ENCODE measurements at places on chromosomes 6 and 20.

- no peak for DNase-seq
These were observed 215.5 kb upstream of the MCHR2 start for GRCh38 chr6:100209323-100210136.

- DNase-seq, result peak; percentile 65
These were observed 728 bp upstream of the TRIM39 start for GRCh38 chr6:30325873-30326525.

GRCh38 chr20:52965380-52965779 lies 6.8 kb upstream of the TSHZ2 start:
- no peak for DNase-seq

DNA sequence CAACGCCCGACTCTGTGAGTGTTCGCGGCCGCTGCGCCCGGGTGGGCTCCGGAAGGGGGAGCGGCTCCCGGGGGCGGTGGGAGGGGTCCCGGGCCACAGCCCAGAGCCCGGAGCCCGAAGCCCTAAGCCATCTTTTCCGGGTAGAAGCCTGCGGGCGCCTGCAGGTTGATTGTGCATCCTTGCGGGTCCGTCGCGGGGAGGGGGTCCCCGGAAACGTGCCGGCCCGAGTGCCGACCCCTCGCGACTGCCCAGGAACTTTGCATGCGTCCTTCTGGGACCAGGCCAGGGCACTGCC lies 413 bp downstream of the PTPRA start:
- no peak for DNase-seq

DNA sequence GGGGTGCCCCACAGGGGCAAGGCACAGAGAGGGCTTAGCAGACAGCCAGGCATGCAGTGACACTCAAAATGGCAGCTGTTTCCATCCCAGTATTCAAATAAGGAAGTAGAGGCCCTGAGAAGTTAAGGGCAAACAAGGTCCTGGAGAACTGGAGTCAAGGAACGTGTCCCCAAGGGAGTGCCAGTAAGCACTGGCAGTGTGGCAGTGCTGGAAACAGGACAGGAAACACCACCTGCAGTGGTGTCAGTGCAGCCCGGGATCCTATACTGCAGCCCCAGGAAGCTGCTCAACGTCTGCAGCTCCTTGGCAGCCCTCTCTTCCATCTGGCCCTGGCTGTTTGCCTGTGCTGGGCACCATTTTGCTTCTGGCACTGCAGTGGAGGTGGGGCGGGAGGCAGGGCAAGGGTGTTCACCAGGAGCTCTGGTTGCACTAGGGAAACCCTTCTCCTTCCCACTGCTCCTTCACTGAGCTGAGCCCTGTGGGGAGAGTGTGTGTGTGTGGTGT lies 56.3 kb downstream of the EDN3 start:
- DNase-seq, result no peak

DNA sequence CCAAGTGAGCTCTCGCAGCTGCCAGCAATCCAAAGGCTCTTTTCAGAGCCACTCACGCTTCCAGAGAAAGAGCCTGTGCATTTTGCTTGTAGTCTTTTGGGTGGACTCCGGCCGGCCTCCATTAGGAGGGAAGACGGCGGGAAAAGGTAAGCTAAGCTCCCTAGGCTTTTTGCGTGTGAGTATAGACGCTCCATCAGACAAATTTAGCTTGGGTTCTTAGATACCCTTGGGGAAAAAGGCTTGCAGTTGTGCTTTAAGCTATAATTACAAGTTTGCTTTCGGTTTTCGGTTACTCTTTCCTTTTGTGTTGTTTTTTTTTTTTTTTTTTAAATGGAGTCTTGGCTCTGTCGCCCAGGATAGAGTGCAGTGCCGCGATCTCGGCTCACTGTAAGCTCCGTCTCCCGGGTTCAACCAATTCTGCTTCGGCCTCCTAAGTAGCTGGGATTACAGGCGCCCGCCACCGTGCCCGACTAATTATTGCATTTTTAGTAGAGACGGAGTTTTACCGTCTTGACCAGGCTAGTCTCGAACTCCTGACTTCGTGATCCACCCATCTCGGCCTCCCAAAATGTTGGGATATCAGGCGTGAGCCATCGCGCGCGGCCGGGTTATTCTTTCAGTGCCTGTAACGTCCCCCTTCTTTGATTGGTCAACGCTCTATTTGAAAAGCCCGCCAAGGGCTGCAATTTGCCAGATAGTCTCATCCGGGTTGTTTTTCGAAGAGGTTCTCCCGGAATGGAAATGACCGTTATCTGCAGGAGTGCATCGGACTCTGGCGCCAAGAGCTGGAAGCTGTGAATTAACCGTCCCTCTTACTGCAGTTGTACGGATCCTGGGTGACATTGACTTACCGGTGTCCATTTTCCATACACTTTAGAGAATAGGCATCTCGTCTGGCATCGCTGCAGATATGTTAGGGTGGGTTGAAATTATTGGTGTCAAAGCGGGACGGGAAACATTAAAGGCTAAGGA lies 18.1 kb downstream of the OR2B2 start:
- DNase-seq, result peak; percentile 88

DNA sequence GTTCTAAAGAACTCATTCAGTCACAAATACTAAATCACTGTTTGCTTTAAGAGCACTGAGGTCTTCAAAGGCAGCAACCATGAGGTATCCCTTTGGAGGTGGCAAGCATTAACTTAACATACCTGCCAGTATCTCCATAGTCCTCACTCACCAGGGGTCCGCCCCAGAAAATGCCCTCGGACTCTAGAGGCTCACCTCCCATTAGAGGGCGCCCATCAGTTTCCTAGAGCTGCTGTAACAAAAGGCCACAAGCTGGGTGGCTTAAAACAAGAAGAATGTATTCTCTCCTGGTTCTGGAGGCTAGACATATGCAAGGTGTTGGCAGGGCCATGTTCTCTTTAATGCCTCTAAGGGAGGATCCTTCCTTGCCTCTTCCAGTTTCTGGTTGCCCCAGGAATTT lies 12.0 kb upstream of the RNGTT start:
- DNase-seq, result no peak

DNA sequence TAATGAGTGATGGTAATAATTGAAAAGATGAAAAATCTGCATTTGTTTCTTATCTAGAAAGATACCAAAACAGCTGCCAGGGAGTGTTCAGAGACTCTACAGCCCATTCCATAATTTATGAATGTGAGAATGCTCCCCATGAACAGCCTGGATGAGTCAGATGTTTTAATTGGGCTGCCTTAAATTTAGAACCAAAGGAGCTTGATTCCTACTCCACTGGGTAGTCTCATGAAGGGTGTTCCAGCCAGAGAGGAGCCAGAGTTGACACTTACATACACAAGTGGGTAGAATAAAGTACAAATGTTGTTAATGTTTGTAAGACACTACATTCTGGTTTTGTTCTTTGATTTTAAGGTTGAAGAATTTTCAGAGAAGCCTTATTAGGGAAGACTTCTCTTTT lies 158.7 kb upstream of the PRND start:
- no peak for DNase-seq

DNA sequence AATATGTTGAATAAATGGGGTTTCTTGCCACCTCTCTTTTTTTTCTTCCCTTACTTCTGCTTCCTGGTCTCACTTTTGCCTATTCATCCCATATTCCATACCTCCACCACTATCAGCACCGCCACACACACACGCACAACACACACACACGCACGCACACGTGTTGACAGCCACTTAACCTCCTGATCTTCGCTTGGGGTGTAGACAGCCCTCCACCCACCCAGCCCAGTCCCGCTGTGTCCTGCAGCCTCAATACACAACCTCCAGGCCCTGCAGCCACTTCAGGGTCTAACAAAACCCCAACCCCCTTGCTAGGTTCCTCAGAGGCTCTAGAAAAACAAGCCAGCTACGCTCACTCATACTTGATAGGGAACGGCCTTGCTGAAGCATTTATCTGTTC lies 72.3 kb downstream of the LINC00237 start:
- no peak for DNase-seq

DNA sequence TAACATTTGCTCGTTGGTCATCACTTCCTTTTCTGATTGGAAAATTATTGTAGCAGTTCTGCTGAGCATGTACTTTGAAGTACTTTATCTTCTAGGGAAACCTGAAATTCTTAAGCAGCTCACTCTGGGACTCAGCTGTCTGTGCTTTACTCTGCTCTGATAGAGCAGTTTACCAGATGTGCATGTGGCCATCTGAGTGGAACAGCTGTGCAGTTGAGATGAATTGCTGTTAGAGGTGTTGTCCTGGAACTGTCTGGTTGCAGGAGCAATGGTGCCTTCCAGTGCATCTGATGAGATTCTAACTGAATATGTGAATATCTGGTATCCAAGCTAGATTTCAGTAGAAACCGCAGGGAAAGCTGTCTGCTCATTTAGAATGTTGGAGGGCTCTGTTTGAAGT lies 27.2 kb downstream of the PANK2 start:
- no peak for DNase-seq

- no peak for DNase-seq
These were observed 45.3 kb downstream of the NINL start for GRCh38 chr20:25539742-25540672.

DNA sequence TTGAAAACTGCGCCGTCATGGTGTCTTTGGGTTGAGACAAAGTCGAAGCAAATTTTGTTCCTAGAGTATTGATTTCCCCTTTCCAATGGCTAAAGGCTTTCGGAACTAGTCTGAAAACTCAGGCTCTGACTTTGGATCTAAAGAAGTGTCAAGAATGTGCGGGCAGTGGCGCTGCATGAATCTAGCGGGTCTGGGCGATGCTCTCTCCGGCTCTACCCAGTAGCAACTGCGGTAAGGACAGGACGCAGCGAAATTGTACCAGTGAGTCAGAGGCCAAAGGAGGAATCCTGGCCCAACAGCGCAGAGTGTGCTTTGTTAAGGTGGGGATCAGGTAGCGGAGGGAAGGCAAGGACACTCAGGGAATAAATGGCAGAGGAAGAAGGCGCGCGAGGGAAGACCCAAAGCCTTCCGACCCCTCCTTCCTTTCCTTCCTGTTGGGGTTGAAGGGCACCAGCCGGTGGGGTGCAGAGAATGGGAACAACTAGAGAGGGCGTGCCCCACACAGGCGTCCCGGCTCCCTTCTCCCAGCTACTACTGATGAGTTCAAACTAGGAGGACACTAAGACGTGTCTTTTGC lies 32.1 kb downstream of the HLA-F start:
- no peak for DNase-seq

GRCh38 chr20:2507875-2508630 lies 662 bp downstream of the ZNF343 start:
- DNase-seq, result no peak

DNA sequence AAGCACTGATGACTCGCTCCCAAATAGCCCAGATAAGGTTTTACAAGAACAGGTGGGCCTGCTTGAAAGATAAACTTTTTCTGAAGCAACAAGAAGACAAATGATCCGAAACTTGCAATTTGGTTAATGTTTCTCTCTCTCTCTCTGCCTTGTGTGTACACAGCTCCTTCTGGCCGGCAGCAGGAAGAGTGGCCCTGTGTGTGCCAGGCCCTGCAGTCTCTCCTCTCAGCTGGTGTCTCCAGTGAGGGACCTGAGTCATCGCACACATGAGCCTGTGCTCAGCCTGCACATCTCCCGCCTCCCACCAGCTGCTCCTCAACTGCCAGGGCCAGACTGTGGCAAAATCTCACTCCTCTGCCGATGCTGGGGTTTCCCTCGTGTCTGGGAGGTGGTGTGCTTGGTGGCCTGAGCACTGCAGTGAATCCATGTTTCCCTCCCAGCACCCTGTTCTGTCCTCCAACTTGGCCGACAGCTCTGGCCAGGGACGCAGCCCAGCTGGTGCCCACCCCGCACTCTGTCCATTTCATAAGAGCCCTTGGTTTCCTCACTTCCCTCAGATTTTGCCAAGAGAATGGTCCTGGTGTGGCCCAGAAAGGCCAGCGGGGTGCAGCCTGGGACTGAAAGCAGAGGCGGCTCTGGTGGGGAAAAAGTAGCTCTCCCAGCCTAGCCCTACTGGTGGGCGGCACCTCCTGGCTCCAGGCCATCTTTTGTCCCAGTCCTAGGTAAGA lies 49.4 kb downstream of the ERMARD start:
- no peak for DNase-seq

DNA sequence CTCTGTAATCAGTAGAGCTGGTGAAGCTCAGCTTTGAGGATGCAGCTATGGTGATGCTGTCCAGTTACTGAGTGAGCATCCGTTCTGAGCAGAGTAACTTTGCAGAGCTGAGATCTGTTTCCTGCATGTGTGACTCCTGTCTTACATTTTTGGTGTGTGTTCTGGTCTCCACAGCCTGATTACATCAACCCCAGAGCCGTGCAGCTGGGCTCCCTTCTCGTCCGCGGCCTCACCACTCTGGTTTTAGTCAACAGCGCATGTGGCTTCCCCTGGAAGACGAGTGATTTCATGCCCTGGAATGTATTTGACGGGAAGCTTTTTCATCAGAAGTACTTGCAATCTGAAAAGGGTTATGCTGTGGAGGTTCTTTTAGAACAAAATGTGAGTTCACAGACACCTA lies 81.6 kb downstream of the FAM120B start:
- DNase-seq, result no peak

GRCh38 chr6:80214436-80215022 lies 108.1 kb downstream of the BCKDHB start:
- DNase-seq, result peak; percentile 31

GRCh38 chr20:38728191-38728781 lies 4.0 kb downstream of the SLC32A1 start:
- DNase-seq, result no peak

DNA sequence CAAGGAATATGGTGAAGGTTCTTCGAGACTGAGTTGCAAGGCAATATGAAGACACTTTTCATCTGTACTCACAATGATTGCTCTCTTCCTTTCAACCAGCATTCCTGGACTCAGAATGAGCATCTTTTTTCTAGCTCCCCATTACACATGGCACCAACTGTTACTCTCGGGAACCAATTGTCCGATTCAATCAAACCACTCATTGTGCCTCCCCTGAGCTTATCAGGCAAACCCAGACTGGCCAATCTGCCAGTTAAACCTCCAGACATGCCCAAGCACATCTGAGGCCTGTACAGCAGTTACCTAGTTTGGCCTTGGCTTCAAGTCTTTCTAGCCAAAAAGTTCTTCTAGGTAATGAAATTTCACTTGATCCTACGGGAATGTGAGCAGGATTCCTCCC lies 164.1 kb downstream of the ID4 start:
- no peak for DNase-seq

- DNase-seq, result no peak
These were observed 1299.3 kb upstream of the GJE1 start for GRCh38 chr6:140833408-140833807.

- DNase-seq, result no peak
These were observed 22.1 kb upstream of the TENT5A start for GRCh38 chr6:81774542-81774941.
